ENCODE measurements at places on chromosomes 11 and 22.
A peak's percentile ranks its signal among the peaks of the same experiment; 100 is the strongest.

DNA sequence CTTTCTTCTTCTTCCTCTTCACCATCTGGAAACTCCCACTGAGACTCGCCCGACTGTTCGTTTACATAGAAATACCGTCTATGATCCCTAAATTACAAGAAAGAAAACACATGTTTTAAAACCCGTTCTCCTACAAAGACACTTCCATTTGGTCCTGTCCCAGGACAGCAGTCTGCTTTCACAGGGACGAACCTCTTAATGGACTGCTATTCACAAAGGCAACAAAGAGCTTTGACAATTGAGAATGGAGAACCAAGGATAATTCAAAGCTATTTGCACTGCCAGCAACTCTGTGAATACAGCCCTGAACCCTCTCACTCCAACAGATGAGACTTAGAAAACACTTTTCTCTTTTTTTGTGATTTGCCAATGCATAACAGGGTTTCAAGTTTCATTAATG is 16.3 kb upstream of the AGBL2 start:
- DNase-seq = no peak

- DNase-seq = no peak
Observed at GRCh38 chr11:116701297-116701801, 71.4 kb downstream of the BUD13 start.

GRCh38 chr22:31680861-31681341 is 18.9 kb upstream of the PISD start:
- DNase-seq = no peak

DNA sequence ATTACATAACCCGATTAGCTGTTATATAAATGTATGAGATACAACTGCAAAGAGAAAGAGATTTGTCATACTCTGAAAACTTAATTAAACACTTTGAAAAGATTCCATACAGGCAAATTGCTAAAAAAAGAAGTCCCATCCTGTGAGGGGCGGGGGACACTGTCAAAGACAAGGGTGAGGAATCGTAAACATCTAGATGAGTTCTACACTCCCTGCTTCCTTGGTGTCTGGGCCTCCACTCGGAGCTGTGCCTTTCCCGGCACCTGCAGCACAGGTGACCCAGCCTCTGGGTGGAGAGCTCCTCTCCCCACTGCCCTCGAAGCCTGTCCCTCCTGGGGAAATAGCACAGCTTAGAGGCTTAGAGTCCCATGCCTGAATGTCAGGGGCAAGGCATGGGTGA is 69.2 kb upstream of the CRYBB3 start:
- no peak for DNase-seq

GRCh38 chr22:45319324-45319685 is 9.6 kb downstream of the FAM118A start:
- DNase-seq = no peak

DNA sequence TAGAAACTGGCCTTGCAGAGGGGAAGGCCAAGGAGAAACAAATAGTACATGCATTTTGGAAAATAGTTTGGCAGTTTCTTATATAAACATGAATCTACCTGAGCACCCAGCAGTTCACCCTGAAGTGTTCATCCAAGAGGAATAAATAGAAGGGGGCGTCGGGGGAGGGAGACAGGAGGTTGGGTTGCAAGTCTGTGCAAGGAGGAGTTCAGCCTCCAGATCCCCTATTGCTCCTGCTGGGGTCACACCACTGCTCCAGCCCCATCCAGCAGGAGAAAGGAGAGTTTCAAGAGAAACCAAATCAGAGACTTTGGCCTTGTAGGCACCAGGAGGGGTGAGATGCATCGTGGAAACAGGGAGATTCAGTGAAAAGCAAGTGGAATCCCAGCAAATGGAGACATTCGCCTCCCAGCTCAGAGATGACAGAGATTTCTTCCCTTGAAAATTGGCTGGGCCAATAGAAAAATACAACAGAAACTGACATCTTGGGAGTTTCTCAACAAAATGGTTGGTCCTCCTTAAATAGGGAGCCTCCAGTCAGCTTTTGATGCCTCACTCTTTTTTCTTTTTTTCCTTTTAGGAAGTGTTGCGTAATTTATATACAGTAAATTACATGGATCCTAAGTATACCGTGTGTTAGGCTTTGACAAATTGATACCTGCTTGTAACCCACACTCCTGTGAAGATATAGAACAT is 34.1 kb downstream of the OTOG start:
- no peak for DNase-seq

GRCh38 chr11:130726234-130727037 is 189.8 kb downstream of the SNX19 start:
- DNase-seq = no peak

DNA sequence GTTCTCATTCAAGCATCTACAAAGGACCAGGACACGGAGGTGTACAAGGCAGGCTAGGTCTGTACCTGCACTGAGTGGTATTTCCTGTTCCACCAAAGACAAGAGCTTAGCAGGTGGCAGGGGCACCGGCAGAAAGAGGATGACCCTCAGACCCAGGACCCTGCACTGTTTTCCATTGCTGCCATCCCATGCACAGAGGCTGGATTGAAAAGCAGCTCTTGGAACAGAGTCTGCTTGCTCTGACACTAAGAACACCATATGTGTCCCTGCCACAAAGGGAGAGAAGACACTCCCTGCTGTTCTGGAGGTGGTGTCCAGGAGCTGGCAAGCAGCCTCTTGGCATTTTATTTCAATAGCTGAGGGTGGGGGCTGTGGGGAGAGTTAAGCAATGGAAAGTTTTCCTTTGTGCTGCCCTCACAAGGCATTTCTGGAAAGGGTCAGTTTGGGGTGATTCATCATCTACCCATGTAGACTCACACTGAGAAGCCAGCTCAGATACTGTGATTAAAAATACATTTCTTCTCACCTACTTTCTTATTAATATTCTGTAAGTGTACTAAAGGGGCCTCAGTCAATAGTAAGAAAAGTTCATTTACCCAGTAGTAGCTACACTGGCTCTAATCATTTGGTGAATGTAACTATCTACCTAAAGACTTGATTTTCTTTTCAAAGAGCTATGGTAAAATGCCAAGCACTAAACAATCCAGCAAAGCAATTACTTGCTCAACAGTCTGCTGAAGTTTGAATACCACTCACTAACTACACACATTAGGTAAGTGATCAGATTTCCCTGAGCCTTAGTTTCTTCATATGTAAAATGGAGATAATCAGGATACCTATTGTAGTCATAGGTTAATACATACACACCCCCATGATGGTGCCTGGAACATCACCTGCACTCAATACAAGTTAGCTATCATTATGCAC is 55.2 kb downstream of the SLC1A2 start:
- DNase-seq = no peak

GRCh38 chr11:41379084-41379483 is 80.4 kb downstream of the LRRC4C start:
- DNase-seq = no peak

DNA sequence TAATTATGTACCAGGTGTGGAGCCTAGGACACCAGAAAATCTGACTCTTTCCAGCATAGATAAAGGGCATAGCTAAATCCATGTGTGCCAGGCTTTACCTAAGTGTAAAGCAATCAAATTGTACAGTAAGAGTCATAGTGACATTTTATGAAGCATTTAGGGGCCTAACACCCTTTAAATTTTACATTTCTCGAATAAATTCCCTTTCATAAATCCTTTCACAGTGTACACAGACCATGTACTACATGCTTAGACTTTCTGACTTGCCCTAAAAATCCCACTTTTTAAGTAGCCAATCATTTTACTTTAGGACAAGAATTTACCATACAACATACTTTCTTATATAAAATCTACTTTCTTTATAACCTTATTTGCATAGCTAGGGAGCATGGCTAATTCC is 727.6 kb upstream of the LUZP2 start:
- DNase-seq = no peak

DNA sequence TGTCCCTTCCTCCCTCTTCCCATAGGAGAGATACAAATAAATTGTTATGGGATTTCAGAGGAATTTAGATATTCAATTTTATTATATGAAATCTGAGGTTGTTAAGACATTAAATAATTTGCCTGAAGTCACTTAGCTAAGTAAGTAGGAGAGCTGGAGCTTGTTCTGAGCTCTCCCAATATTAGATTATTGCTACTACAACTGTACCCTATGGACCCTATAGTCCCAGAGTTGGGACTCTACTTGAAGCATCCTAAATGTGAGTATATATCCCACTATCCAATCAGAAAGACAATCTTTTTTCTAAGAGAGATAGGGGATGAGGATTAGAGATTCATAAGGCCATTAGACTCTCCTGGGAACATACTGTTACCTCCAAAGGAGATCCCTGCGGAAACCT is 1130.0 kb downstream of the DLG2 start:
- DNase-seq = no peak

- no peak for DNase-seq
Observed at GRCh38 chr11:117517097-117517496, 189.4 kb downstream of the CEP164 start.

GRCh38 chr11:19742588-19743292 is 30.1 kb downstream of the NAV2 start:
- peak; percentile 26 for DNase-seq

DNA sequence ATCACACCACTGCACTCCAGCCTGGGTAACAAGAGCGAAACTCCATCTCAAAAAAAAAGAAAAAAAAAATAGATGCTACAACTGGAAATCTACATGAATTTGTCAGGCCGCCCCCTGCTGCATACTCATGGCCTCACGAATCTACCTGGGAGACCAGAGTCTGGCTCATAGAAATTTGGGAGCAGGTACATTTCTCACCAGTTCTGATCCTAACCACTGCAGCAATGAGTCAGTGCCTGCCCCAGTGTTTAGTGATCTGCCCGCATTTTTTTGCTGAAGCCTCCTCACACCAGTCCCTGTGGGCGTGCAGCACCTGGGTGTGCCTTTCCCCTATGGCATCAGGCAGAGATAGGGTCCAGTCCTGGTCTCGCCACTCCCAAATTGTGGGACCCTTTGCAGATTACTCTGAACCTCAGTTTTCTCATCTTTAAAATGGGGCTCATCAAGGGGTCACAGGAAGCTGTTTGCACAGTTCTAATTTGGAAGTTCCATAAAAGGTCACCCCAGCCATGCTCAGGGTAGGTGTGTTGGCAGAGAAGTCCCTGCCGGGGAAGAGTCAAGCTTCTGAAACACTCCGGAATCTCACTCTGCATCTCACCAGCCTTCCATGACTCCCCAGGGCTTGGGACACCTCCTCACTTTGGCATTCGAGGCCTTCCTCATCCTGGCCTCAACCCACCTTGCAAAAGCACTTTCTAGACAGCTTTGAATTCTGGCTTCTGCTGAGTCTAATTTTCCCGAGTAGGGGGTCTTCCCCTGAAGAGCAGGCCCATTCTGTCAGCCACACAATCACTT is 39.3 kb upstream of the LINC01488 start:
- no peak for DNase-seq

- DNase-seq = no peak
Observed at GRCh38 chr11:28250192-28250591, 142.0 kb downstream of the METTL15 start.

DNA sequence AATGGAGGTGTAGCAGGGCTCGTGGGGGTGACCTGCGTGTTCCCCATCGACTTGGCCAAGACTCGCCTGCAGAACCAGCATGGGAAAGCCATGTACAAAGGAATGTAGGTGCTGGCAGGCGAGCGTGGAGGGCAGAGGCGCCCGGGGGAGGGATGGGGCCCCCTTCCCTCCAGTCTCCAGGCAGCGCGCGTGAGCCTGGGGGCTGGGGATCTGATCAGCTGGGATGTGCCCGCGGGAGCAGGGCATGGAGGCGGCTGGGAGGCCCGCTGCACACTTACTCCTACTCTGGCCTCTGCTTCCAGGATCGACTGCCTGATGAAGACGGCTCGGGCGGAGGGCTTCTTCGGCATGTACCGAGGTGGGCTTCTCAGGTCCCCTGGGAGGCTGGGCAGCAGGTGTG is 17.8 kb downstream of the SLC25A18 start:
- no peak for DNase-seq

DNA sequence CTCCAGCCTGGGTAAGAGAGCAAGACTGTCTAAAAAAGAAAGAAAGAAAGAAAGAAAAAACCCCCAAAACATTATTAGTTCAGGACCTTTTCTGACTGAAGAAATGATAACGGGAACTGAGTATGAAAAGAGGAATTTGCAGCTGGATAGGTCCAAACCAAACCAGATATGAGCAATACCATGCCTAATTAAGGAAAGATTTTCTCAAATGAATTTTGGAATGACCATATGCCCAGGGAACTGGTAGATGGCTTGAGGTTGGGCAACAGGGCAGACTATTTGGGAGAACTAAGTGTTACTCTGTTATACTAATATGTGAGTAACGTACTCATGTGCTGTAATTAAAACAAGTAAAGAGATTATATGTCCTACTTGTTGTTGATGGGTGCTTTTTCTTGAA is 186.1 kb downstream of the TMEM135 start:
- DNase-seq = no peak

DNA sequence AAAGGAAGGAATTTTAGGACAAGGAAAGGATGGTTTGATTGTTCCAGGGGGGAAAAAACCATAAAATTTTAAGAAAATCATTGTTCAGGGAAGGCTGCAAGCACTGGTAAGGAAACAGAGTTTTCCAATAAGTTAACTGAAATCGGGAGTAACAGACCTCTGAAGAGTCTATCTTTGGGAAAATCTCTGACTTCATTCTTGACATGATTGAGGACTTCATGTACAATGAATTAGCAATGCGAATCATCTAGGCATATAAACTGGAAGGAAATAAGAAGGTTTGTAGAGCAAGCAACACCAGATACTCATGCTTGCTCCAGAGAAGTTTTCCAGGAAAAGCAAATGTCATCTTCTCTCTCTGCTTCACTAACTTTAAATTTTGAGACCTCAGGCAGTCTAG is 18.5 kb downstream of the APLP2 start:
- no peak for DNase-seq

- no peak for DNase-seq
Observed at GRCh38 chr22:26689513-26690301, 32.3 kb downstream of the MIAT start.

GRCh38 chr11:75589051-75589450 is 27.0 kb downstream of the SERPINH1 start:
- no peak for DNase-seq

- DNase-seq = no peak
Observed at GRCh38 chr11:117511483-117511930, 183.9 kb downstream of the CEP164 start.

- DNase-seq = no peak
Observed at GRCh38 chr11:83574519-83574918, 288.4 kb upstream of the CCDC90B start.

DNA sequence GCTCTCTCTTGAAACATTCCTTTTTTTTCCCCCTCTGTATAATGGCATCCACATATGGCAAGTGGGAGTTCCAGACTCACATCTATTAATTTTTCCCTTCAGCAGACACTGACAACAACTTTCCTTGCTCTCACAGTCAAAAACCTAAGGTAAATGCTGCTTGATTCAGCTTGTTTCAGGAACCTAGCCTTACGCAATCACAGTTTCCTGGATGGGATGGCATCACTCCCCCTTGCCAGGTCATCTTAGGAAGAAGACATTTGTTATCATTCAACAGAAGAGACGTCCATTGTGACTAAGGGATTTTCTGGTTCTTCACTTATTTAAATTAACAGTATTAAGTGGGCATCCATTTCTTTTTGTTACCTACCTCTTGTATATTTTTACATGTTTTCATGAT is 112.0 kb upstream of the PDGFD start:
- no peak for DNase-seq
